ENCODE measurements at places on chromosomes 3 and 15.
A peak's percentile ranks its signal among the peaks of the same experiment; 100 is the strongest.

DNA sequence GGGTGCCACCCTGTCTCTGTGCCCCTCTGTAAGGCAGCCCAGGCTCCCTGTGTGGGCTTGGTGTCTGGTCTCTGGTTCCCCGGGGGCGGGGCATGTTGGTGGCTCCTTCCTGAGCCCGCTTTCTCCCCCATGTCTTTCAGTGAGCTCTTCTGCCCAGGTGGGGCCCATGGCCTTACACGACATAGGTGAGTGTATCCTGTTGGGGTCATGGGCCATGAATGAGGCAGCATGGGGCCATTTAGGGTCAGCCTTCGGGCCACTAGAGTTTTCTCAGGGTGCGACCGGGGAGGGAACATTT is 195.1 kb downstream of the UBE3A start:
- no peak overlapping the region for H3K4me3 ChIP-seq
- H3K4me1 ChIP-seq: no peaks in the 10 kb centered on the region
- H3K27me3 ChIP-seq: no peaks in the 10 kb centered on the region
- H3K27ac ChIP-seq: no peak overlapping the region
- no peak for DNase-seq

DNA sequence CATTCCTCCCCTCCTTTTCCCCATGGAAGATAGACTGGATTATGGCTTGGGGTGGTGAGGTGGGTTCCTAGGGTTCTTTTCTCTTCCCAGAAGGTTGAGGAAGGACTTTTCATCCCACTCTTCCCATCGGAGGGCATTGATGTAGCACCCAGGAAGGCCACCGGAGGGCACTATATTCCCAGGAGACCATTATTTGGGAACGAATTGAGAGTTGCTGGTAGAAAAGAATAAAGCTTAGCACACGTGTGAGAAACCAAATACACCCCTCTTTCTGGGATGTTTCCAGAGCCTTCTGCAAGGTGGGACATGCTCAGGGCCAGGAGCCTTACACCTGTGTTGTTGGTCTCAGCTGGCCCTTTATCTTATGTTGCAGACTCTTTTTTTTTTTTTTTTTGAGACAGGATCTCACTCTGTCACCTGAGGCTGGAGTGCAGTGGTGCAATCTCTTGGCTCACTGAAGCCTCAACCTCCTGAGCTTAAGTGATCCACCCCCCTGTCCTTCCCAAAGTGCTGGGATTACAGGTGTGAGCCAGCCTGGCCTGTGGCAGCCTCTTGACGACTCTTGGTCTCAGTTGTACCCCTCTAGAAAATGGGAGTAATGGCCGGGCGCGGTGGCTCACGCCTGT is 6.3 kb upstream of the CDC25A start:
- no peaks in the 10 kb centered on the region for H3K27me3 ChIP-seq
- no peaks in the 10 kb centered on the region for H3K36me3 ChIP-seq
- DNase-seq: peak; percentile 18
- H3K4me1 ChIP-seq: no peaks in the 10 kb centered on the region
- no peak overlapping the region for H3K4me3 ChIP-seq

DNA sequence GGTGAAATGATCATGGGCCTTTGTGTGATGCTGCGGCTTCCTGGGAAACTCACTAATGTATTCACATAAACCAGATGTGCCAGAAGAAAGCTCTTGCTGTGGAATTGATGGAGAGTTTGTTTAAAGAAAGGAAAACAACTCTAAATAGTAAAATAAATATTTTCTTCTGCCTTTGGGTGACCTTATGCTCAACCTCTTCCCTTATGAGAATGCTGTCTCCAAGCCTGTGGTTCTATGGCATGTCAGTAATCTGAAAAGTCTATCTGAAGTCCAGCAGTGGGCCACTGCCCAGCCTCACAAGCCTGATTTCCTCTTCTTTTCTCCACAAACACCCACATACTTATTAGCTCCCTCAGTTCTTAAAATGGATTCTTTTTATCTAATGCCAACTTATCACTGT is 49.9 kb upstream of the PHLDB2 start:
- no peak for DNase-seq
- H3K36me3 ChIP-seq: no peaks in the 10 kb centered on the region
- H3K27me3 ChIP-seq: no peaks in the 10 kb centered on the region
- no peak overlapping the region for H3K27ac ChIP-seq

GRCh38 chr15:65655026-65655425 is 33.3 kb downstream of the SLC24A1 start:
- peaks cover 40% of the 10 kb centered on the region for H3K36me3 ChIP-seq
- DNase-seq: no peak
- no peaks in the 10 kb centered on the region for H3K27me3 ChIP-seq
- H3K4me1 ChIP-seq: no peaks in the 10 kb centered on the region

DNA sequence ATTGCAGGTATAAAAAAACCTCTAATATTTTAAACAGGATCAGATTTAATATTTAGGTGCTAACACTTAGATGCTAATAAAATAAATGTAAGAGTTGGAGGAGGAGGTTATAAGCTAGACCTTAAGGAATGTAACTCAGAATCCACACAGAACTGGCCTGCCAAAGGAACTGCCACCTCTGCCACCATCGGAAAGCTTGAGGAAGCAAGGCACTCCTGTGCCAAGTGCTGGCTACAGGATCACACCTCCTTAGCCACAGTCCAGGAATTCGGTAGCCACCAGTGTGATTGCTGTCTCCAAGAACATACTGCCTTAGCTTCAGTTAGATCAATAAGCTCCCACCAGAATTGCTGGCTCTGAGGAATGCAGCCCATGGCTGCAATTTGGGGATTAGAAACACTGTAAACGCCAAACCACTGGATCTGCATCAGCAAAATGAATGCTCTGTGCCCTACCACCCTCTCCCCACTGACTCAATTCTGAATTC is 58.0 kb downstream of the FRMD5 start:
- no peak overlapping the region for H3K27ac ChIP-seq
- no peak overlapping the region for H3K4me3 ChIP-seq
- H3K36me3 ChIP-seq: no peaks in the 10 kb centered on the region
- no peaks in the 10 kb centered on the region for H3K4me1 ChIP-seq

GRCh38 chr15:91055548-91056331 is 33.3 kb upstream of the VPS33B start:
- no peak overlapping the region for H3K4me3 ChIP-seq
- H3K4me1 ChIP-seq: no peaks in the 10 kb centered on the region
- peaks cover 38% of the 10 kb centered on the region for H3K27me3 ChIP-seq
- DNase-seq: peak; percentile 36
- no peak overlapping the region for H3K27ac ChIP-seq

DNA sequence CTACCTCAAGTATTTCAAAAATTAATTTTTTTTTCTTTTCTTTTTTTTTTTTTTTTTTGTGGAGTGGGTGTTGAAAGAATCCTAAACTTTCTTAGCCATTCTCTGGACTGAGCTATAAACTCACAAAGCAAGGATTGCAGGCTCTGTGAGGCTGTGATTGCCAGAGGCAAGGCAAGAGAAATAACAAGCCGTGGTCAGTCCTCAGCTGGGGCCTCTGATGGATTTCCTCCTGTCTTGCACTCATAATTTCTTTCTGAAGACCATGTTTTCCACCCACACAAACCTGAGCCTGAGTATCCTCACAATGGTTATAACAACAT is 1.3 kb downstream of the CX3CR1 start:
- H3K27ac ChIP-seq: no peak overlapping the region
- DNase-seq: no peak
- H3K27me3 ChIP-seq: no peaks in the 10 kb centered on the region
- H3K36me3 ChIP-seq: no peaks in the 10 kb centered on the region
- no peaks in the 10 kb centered on the region for H3K4me1 ChIP-seq

DNA sequence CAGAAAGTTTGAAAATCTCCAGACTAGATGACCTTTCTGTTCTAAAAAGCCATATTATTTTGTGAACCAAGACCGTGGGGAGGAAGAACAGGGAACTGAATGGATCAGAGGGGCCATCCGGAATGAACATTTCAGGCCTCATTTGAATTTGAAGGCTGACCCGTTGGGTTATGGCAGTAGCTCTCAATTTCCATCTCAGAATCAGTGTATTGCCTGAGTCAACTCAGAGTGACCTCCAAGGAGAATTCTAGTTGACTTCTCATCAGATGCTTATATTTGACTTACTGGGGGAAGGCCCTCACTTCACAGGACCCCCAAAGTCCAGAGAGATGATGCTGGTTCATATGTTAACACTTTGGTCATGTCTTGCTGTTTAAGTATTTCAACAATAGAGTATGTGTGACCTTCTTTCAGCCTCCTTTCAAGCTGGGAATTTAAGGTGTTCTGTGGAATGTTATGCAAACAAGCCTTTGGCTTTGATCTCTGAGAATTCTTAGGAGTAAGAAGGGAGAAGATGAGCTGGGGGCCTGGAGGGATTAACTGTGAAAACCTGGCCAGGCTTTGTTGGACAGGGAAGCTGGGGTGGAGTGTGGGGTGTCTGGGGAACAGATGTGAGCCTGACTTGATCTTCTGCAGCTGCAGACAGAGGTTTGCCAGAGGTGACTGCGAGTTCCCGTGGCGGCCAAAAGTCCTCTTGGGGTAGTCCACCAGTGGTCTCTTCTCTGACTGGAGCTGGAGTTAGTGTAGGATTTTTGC is 111.2 kb upstream of the RGMA start:
- H3K36me3 ChIP-seq: no peaks in the 10 kb centered on the region
- H3K27ac ChIP-seq: no peak overlapping the region
- peaks cover 4% of the 10 kb centered on the region for H3K27me3 ChIP-seq

DNA sequence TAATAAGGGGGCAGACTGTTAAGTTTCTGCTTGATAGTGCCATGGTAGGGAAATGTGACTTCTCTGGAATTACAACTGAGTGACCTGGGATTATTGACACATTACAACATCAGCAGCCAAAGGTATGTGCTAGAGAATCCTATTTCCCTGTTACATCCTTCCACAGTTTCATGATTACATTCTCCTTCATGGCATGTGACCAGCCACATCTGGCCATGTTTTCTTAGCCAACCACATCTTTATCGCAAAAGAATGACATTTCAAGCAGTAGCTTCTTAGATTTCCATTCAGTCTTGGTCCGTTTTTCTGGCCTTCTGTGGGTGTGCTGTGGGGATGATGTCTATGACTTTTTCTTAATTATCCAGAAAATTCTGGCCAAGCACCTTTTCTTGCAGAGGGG is 45.4 kb upstream of the CTDSPL start:
- no peaks in the 10 kb centered on the region for H3K27me3 ChIP-seq
- H3K4me3 ChIP-seq: no peak overlapping the region
- DNase-seq: no peak
- H3K27ac ChIP-seq: no peak overlapping the region

GRCh38 chr3:80050826-80051601 is 283.2 kb upstream of the ROBO1 start:
- H3K4me3 ChIP-seq: no peak overlapping the region
- H3K27me3 ChIP-seq: no peaks in the 10 kb centered on the region
- no peak for DNase-seq
- no peaks in the 10 kb centered on the region for H3K4me1 ChIP-seq

DNA sequence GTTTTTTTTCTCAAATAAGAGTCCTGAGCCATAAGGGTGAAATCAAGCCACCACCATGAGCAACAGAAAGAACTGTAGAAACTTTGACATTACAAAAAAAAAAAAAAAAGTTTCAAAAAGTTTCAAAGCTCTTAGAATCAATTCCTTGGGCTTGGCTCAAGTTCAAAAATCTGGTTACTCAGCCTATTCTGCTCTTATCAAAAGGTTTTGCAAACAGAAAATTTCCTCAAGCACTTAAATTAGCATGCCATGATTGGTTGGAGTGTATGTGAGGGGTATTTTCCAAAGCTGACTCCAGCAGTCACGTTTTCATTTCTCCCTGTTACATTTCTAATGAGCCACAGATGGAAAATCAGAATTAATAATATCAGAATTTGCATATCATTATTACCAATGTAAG is 12.1 kb upstream of the PEX5L start:
- no peaks in the 10 kb centered on the region for H3K27me3 ChIP-seq
- no peaks in the 10 kb centered on the region for H3K36me3 ChIP-seq
- no peak overlapping the region for H3K4me3 ChIP-seq
- no peaks in the 10 kb centered on the region for H3K4me1 ChIP-seq
- H3K27ac ChIP-seq: no peak overlapping the region

- H3K27ac ChIP-seq: no peak overlapping the region
- no peaks in the 10 kb centered on the region for H3K4me1 ChIP-seq
- H3K36me3 ChIP-seq: no peaks in the 10 kb centered on the region
- DNase-seq: no peak
Measured at GRCh38 chr3:102691507-102691906, 256.7 kb downstream of the ZPLD1 start.

DNA sequence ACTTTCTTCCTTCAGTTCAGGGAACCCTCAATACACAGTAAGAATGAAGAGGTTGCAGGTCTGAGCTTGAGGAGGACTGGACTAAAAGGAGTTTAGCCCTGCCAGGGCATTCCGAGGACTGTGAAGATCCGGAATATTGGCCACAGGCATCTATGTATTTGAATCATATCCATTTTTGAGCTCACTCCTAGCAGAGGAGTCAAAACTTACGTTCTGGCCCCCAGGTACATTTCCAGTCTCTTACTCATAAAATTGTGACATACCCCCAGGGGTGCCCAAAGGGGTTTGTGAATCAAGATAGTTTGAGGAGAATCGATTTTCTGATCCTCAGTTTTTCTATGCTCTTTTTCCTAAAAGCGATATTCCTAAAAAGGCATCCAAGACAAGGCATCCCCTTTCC is 27.6 kb upstream of the SRP14 start:
- H3K36me3 ChIP-seq: no peaks in the 10 kb centered on the region
- no peak overlapping the region for H3K4me3 ChIP-seq
- no peaks in the 10 kb centered on the region for H3K4me1 ChIP-seq

DNA sequence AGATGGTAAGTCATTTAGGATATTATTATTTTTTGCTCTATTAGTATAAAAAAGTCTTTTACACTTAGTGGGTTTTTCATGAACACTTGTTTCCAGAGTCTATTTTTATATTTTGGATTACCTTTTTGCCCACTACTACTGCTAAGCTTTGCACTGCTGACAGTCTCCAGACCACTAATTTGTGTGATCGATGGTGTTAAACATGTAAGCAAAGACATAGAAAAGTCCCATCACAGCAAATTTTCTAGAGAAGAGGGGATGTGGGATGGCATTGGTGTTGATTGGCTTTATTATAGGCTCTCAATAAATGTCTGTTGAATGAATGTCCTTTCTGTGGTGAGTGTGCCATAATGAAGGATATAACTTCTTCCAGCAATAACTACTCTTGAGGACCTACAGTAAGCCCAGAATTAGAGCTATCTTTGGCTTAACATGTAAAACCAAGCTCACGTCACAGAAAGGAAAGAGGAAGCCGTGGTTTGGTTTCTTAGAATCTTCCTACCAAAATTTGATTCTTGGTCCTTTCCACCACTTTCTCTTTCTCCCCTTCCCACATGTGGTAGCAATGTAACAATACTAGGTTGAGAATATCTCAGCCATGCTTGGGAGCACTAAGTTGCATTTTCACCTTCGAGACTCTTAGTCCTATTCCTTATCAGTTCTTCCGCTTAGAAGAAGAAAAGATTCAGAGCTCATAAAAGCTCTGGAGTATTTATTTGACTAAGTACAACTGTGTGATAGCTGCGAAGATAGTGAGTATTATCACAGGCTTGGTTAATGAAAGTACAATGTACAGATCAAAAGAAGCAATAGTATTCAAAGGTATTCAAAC is 90.6 kb upstream of the UMPS start:
- peak overlapping the region; percentile 79 for H3K4me3 ChIP-seq
- peak overlapping the region; percentile 35 for H3K27ac ChIP-seq
- H3K36me3 ChIP-seq: peaks cover under 1% of the 10 kb centered on the region
- H3K4me1 ChIP-seq: peaks cover 8% of the 10 kb centered on the region
- DNase-seq: peak; percentile 60
